Motor neuron (in vitro differentiated cells): ENCODE measurements at places on chromosomes 2 and 18. TPM values are rescaled to one million over a fixed set of nuclear protein-coding genes. Genes with fewer than 3 reads are reported as not detected.

- ATAC-seq = no peak
These were observed 62.9 kb downstream of the EIF2AK3 start for GRCh38 chr2:88564402-88564801.

The SERPINB2 gene
- total RNA-seq = not detected in 2 replicates

DNA sequence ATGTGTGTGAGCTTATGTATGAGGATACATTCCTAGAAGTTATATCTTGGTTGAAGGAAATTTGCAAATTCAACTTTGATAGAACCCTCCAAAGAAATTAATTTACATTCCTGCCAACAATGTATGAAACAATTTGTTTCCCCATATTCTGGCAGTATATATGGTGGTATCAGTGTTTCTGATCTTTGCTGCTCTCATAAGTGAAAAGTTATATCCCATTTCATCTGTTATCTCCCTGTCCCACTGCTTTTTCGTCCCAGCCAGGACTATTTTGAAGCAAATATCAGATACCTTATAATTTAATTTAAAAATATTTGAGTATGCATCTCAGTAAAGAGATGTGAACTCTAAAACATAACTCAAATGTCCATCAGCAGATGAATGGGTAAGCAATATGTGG is 7.1 kb downstream of the UBR3 start:
- no peak for ATAC-seq

The SRD5A2 gene
- 0.06 TPM in 1 of 2 replicates, not detected in the other for total RNA-seq

DNA sequence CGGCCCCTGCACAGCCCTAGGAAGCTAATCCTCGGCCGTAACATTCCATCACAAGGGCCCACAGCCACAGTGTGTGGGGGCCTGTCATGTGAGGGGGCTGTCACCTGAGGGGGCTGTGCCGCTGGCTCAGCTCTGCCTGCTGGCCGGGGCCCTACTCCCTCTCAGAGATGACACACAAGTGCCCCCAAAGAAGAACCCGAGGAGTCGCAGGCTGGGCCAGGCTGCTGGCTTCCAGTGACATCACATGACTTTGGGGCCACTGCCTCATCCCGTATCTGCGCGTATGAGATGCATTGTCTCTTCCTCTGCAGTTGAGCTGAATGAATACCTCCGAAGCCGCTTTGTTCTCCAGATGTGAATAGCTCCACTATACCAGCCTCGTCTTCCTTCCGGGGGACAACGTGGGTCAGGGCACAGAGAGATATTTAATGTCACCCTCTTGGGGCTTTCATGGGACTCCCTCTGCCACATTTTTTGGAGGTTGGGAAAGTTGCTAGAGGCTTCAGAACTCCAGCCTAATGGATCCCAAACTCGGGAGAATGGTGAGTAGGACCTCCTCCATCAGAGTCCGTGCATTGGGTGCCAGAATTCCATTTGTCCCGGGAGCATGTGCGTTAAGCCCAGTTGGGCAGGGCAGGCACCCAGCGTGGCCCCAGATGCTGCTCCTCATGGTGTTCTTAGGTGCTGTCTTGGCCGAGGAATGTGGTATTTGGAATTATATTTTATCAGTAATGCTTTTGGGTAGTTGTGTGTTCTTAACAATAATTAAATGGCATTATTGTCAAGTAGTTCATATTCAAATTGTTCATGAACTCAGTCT is at the start of gene CNDP1:
CNDP1 (plus strand) TSS at position 351 of the 820 bp plus-strand sequence; CDS start at position 519, 168 bp downstream.
- no peak for ATAC-seq

GRCh38 chr2:152875701-152876695 is 157.6 kb downstream of the ARL6IP6 start:
- ATAC-seq = peak; percentile 79

The LYG2 gene
- not detected in 2 replicates for total RNA-seq

DNA sequence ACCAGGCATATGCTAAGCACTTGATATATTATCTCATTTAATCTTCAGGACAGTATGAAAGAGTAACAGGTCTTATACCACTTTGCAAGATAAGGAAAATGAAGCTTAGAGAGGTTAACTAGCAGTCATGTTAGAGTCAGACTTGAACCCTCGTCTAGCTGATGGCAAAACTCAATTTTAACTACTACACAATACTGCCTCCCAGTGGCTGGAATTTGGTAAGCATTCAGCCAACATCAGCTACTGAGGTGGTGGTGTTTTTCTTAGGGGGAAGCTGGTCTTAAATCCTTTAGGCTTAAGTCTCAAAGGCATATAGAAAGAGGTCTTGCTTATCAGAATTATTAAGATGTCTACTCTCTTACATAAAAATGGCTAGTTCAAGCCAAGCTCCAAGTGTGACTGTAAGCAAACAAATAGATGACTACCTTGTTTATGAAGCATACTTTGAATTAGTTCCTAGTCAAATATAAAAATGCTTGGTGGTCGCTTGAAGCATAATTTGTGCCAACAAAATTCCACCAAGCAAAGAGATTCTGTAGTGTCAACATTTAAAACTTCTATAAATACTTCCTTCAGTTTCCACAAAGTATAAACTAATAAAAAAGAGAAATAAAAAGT is 325.4 kb upstream of the FIGN start:
- peak; percentile 46 for ATAC-seq

GRCh38 chr2:46647766-46648742 is 168.7 kb downstream of the TMEM247 start:
- ATAC-seq = no peak

DNA sequence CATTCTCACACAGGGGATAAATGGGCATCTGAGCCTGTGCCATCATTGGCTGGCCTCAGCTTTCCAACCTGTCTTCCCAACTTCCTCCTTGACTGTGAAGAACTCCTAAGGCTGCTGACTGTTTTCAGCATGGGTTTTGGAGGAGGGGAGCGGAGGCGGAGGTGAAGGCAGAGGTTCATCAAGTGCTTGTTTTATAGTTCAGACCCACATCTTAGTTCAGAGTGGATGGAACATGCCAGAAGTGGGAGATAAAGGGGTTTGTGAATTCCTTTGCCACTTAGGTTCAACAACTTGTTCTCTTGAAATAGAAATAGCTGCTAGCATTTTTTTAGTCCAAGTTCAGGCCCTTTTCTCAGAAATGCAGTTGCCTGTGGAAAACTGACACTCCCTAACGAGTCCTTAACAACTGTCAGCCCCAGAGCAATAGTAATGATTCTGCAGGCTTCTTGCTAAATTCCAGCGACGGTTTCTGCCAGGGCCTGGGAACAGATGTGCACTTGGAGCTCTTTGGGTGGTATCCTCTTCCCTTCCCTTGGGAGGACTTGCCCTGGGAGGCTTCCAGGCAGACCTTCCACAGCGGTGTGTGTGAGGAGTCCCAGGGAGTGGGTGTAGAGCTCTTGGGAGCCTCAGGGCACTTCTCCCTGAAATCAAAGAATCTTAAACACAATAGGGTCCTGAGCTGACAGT is 30.1 kb upstream of the ITGA6 start:
- no peak for ATAC-seq

DNA sequence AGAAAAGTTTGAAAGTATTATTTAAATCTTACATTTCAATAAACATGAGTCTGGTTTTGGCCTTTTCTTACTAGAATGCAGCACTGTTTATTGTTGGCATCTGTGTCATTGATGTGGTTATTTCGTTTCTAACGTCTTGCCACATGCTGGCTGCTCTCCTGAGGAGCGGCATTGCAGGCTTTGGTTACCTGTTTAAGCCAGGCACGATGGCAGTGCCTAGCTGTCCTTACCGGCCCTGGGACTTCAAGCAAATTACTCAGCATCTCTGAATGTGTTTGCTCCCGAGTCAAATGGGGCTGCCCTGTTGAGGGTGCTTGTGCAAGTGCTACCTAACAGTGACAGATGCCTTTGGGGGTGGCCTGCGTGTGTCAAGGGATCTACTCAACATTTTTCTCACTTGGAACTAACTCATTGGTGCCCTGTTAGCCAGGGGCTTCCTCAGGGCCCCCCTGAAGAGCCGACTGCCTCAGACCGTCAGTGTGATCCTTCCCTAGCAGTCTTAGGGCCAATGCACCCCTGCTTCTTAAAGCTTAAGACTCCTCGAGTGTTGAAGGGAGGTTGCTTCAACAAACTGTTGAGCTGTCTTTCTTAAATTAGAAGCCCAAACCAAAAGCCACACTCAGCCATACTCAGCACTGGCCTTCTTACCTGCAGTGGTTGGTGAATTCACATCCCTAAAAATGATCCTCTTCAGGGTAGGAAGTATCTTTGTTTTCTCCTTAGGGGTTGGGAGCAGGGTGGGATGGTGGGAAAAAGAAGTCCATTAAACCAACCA is 151.5 kb downstream of the NCK2 start:
- ATAC-seq = no peak

GRCh38 chr2:177232098-177232704 is 19.6 kb downstream of the HNRNPA3 start:
- ATAC-seq = no peak

The IL18RAP gene
- 0.20 and 0.32 TPM in 2 replicates for total RNA-seq

GRCh38 chr2:169112841-169113240 is 43.5 kb downstream of the DHRS9 start:
- ATAC-seq = no peak

The NMUR1 gene
- total RNA-seq = 0.07 TPM in 1 of 2 replicates, not detected in the other

GRCh38 chr2:237182422-237183123 is 96.9 kb downstream of the COPS8 start:
- no peak for ATAC-seq

DNA sequence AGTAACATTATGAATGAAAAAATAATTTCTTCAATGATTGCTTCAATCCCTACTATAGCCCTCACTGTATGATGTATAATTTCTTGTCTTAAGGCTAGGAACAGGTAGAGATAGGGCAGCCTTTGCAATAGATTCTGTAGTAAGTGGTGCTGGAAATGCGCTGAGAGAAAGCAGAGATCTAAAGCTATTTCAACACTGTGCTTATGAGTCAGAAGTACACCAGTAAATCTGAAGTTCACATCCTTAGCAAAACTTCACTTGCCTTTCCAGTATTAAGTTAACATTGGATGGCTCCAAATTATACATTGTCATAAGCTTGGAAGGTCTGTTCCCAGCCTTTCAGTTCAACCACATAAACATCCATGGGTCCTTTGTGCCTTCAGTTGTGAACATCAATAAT is 178.2 kb upstream of the EPHA4 start:
- ATAC-seq = no peak

The CEP68 gene
- 15.2 and 17.2 TPM in 2 replicates for total RNA-seq

The USP40 gene
- 29.4 and 41.0 TPM in 2 replicates for total RNA-seq

DNA sequence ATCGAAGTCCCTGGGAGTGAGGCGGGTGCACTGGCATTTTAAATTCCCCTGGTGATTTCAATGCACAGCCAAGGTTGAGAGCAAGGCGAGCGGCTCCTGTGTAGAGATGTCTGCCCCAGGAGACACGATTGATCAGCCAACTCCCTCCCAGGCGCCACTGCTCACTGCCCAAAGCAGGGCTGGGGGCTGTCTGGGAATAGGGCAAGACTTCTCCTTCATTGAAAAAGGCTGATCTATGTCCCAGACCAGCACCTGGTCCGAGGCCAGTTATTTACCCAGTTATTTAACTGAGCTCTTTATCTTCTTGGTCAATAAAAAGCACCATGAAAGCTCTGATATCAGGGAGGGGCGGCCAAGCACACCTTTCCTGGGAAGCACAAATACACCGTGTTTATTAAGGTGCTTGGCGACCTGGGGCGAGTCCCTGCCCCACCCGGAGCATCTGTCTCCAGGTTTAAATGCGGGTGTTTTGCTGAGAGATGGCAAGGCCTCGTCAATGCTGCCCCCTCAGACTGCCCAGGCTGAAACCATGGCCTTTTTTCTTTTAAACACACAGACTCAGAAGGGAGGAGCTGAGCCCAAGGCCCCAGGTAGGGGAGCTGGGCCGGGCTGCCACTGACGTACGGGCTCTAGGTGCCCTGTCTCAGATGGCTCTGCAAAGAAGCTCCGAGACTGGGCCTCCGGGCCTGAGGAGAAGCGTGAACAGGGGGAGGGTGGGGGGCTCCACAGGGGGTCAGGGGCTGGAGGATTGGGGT is 73.9 kb upstream of the HPCAL1 start:
- peak; percentile 21 for ATAC-seq

DNA sequence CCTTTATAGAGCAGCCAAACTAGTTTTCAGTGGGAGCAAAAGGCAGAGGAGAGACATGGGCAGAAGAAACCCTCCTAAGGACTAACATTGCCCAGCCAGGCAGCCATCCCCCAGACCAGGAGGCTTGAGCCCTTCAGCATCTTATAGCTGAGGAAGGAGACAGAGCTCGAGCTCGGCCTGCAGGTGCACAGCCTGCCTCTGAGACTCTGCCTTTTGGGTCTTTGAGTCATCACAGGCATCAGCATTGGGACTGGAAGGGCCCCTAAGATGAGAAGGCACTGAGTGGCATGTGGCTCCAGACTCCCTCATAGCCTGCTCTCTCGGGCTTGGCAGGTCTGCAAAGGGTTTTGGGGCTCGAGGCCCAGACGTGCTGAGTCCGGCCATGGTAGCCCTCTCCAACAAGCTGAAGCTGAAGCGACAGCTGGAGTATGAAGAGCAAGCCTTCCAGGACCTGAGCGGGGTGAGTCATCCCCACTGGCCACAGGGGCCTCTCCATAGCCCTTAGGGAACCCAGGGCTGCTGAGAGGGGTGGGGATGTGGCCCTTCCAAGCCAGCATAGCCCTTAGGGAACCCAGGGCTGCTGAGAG is 84.1 kb downstream of the EPAS1 start:
- ATAC-seq = no peak

DNA sequence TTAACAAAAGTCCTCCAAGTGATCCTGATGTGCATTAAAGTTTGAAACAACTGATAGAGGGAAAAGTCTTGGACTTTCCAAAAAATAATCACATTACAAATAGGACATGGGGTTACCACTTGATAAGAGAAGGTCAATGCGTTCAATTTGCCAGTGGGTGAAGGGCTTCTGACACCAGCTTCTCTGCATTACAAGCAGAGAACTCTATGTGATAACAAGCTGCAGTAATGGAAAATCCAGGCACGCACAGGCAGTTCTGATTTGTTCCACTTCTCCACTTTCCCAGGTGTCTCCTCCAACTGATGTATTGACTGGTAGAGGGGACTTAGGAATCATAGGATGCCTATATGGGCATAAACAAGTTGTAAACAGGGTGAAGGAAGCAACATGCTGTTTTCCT is 234.0 kb upstream of the MGAT5 start:
- no peak for ATAC-seq

- ATAC-seq = no peak
These were observed 65.5 kb downstream of the EPB41L3 start for GRCh38 chr18:5478261-5478660.

GRCh38 chr2:47198985-47199451 is 43.9 kb upstream of the STPG4 start:
- peak; percentile 88 for ATAC-seq

DNA sequence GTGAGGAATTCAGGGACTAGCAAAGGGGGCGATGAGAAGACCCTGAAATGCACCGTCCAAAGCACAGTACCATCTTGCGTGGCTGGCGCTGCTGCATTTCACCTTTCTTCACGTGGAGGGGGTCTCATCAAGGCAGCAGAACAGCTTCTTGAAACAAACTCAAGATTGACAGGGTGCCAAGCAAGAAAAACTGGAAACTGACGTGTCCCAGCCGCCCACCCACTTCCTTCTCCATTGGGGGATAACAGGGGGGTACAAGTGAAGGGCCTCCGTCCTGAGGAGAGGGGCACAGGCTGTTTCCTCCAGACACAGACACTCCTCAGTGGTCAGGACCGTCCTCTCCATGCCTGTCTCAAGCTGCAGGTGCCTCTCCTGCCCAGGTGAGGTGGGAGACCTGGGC is 32.5 kb downstream of the HDAC4 start:
- no peak for ATAC-seq
